Activated naive CD4-positive, alpha-beta T cell (primary cell): ENCODE measurements at places on chromosomes 16 and 17.

DNA sequence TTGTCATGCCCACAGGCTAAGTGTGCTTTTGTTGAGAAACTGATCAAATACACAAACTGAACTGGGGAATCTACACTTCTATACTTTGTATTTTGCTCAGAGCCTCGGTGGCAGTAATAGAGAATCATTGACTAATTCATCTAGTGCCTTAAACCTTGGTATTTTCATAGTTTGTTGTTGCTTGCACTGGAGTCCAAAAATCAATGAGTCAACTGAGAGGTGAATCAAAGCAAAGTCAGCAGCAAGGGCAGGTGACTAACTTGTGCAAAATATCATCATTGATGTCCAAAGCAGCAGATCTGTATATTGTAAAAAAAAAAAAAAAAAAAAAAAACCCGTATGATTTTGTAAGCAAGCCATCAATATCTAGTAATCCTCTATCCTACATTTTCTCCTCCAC lies 296.4 kb downstream of the MAP2K6 start:
- DNase-seq = no peak

DNA sequence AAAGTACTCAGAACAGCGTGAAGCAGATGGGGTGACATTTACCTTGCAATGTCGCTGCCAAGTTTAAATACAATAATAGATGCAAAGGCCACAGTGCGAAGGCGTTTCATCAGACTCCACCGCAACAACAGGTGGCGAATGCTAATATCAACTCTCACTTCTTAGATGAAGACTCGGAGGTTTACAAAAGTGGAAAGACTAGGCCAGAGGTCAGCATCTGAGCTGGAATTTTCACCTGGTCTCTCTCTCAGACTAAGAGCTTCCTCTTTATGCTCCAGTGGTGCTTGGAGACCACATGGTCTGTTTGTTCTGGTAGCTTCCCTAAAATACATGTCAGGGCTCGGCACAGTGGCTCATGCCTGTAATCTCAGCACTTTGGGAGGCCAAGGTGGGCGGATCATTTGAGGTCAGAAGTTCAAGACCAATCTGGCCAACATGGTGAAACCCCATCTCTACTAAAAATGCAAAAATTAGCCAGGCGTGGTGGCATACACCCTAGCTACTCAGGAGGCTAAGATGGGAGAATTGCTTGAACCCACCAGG lies 169.1 kb downstream of the XYLT1 start:
- no peak for DNase-seq

DNA sequence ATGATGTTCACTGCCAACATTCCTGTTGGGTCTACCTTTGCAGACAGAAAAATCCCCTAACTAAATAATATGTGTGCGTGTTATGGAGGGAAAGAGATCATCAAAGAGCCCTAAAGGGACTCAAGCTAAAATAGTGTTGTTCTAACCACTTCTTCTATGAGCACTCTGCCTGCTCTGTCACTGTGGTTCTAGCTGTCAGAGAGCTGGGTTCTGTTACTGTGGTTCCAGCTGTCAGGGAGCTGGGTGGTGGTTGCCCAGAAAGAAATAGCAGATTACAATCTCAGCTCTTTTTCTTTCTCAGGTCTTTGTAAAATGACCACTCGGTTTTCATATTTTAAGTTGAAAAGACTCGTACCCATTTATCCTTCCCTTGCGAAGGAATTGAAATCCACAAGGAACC lies 176.3 kb downstream of the HS3ST3A1 start:
- DNase-seq = no peak

DNA sequence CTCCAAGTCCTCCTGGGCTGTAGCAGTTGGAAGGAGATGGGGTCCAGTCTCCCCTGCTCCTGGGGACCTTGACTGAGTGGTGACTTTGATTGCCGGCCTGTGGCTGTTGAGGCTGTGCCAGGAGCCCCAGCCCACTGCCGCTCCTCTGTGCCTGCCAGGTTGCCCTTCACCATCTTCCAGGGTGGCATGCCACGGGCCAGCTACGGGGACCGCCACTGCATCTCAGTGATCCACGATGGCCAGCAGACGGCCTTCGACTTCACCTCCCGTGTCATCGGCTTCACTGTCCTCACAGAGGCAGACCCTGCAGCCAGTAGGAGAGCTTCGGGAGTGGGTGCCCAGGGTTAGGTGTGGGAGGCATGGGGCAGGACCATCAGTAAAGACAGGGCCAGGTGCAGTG lies 23.4 kb upstream of the MYO15B start:
- DNase-seq = no peak

DNA sequence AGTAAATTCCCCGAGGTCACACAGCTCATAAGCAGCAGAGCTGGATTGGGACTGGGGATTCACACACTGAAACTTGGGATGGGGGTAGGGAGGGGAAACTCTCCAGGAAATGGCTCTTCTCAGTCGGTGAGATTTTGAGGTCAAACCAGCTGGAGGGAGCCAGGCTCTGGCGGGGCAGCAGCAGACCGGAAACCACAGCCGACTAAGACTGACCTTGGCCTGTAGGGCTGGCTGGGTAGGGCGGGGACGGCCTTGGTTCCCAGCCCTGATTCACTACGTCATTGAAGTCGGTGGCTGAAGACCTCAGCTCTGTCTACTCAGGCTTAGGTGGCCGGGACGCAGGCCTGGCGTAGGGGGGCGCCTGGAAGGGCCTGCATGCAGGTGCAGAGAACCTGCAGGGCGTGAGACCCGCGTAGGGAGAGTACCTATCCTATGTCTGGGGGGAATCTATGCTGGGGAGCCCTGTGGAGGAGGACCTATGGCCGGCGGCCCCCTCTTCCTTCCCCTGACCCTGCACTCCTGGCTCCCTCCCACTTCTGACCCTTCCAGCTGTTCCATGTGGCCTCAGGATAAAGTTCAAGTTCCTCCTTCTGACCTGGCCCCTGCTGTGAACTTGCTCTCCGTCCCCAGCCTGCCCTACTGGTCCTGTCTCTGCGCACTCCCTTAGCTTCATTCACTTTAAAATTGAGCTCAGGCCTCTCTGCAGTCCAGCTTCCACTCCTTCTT lies 11.9 kb upstream of the SLC4A1 start:
- DNase-seq = no peak

DNA sequence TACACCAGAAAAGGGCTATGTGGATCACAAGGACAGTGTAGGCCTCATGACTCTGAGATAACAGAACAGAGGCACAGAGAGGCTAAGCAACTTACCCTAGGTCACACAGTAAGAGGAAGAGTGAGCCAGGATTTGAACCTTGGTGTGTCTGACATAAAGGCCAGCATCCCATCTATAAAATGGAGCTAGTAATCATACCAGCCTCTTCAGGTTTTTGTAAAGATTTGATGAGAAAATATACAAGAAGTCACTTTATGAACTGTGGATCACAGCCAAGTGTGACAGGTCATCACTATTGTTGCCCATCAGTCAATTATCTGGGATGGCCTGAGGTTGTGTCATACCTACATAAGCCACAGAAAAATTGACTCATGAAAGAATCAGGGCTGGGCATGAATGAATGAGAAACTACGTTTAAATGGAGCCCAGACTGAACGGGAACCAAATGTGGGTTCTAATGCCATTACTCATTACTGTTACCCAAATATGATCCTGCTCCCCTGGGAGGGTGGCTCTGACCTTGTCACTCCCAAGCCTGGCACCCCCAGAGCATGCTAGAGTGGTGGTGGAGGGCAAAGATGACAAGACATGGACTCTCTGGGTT lies 21.0 kb downstream of the FBXO39 start:
- DNase-seq = no peak

DNA sequence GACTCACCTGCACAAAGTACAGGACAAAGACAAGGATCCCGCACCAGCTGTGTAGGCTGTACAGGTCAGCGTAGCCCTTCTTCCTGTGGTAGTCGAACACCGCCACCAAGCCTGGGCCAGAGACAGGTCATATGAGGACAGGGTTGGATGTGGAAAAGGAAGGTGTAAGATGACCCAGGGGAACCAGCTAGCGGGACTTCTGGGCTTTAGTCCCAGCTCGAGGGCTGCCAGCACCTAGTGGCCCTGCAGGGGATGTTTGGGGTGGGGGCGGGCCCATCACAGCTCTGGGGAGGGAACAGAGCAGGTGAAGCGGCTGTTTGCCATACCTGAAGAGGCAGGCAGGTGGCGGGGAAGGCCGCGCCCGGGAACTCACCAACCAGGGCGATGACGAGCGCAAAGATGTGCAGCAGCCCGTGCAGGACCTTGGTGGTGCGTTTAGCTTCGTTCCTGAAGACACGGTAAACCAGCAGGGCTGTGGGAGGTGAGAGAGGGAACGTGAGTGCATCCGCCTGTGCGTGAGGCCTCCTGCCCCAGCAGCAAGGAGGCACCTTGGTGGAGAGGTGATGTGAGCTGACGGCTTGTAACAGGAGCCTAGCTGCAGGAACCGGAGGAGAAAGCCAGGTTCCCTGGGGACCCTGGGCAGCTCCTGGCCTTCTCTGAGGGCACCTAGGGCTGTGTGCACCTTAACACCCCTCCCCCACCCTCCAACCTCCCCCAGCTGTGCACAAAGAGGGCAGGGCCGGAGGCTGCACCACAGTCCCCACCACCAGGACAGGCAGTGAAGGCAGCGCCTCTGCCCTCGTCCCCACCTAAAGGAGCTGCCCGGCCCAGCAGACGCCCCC lies 10.2 kb downstream of the CYB561 start:
- no peak for DNase-seq

- no peak for DNase-seq
Observed at GRCh38 chr16:2024032-2024420, 2.7 kb upstream of the NHERF2 start.

DNA sequence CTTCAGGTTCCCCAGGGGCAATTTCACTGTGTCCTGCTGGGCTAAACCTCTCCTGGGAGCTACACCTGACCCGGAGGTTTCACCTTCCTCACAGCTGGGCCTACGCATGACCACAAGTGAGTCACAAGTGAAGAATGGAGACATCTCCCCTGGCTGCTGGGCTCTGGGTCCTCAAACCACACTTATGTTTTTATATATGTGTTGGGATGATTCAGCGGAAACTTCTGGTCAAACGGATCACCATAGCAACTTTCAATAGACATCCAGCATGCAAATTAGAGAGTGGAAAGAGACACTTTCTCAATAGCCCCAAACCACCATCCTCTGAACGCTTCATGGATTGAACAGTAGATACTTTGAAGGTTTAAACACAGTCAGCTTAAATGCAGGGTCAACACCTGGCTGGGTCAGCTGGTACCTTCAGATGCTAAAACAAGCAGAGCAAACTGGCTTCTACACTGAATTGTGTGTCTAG lies 28.0 kb upstream of the MAF start:
- DNase-seq = no peak

GRCh38 chr17:7557147-7557764 lies 1.3 kb upstream of the TNFSF13 start:
- no peak for DNase-seq

DNA sequence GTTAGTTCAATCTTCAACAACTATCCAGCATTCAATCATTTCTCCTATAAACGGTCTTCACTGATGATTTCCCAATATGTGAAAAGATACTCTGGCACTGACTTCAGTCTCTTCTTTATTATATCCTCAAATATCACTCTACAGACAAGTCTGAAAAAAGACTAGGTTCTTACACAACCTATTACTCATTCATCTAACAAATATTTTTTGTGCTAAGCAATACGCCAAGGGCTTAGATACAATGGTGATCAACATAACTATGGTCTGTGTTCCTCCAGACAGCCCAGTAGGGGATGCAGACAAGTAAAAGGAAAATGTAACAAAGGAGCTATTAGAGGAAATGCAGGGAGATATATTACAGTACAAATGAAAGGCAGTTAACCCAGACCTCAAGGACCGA lies 63.9 kb downstream of the MYO1D start:
- DNase-seq = no peak

DNA sequence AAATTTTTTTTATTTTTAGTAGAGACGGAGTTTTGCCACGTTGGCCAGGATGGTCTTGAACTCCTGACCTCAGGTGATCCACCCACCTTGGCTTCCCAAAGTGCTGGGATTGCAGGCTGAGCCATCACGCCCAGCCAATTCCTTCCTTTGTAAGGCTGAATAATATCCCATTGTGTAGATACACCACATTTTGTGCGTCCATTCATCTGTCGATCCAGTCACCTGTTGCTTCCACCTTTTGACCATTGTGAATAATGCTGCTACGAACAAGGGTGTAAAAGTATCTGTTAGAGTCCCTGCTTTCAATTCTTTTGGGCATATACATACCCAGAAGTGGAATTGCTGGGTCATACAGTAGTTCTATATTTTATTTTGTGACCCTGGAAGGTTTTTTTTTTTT lies 15.3 kb downstream of the TRPV2 start:
- DNase-seq = no peak

DNA sequence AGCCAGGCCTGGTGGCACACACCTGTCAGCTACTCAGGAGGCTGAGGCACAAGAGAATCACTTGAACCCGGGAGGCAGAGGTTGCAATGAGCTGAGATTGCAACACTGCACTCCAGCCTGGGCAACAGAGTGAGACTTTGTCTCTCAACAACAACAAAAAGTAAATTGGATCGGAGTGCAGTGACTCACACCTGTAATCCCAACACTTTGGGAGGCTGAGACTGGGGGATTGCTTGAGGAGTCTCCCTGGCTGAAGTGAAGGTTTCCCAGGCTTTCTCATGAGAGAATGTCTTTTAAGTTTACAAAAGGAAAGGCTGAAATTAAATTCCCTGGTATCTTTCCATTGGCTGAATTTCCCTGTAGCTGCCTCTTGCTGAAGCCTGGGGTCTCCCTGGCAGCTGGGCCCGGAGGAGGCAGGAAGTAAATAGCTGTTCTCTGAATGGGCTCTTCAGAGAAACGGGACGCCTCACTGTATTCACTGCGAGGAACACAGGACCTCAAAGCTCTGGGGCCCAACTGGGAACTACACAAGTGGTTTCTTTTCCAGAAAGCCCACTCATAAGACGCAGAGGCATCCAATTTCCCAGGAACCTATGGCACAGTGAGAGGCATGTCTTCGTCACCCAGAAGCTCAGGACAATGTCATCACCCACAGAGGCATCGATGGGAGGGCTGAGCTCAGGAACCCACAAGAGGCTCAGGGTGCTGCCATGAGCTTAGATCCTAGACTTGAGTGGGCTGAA lies 77.4 kb upstream of the SMURF2 start:
- no peak for DNase-seq
